ENCODE measurements at places on chromosomes 1 and 21.

GRCh38 chr1:53115403-53116306, 26.8 kb downstream of the SLC1A7 start:
- no peak for DNase-seq
- no peak overlapping the region for H3K4me3 ChIP-seq
- H3K4me1 ChIP-seq: no peaks in the 10 kb centered on the region
- H3K36me3 ChIP-seq: no peaks in the 10 kb centered on the region
- no peak overlapping the region for H3K27ac ChIP-seq
- no peaks in the 10 kb centered on the region for H3K27me3 ChIP-seq

GRCh38 chr1:171794085-171794484, 12.6 kb downstream of the METTL13 start:
- DNase-seq: no peak
- H3K36me3 ChIP-seq: peaks cover 79% of the 10 kb centered on the region
- H3K27me3 ChIP-seq: no peaks in the 10 kb centered on the region
- peaks cover 9% of the 10 kb centered on the region for H3K4me1 ChIP-seq
- no peak overlapping the region for H3K4me3 ChIP-seq

GRCh38 chr1:203103829-203104495, 18.1 kb upstream of the MYOG start:
- no peak overlapping the region for H3K27ac ChIP-seq
- peaks cover 23% of the 10 kb centered on the region for H3K27me3 ChIP-seq
- DNase-seq: no peak
- no peaks in the 10 kb centered on the region for H3K36me3 ChIP-seq

- no peaks in the 10 kb centered on the region for H3K4me1 ChIP-seq
- no peak overlapping the region for H3K27ac ChIP-seq
- H3K36me3 ChIP-seq: no peaks in the 10 kb centered on the region
- DNase-seq: no peak
- no peaks in the 10 kb centered on the region for H3K27me3 ChIP-seq
- H3K4me3 ChIP-seq: no peak overlapping the region
These were observed 78.1 kb downstream of the DHRS3 start for GRCh38 chr1:12539705-12540579.

DNA sequence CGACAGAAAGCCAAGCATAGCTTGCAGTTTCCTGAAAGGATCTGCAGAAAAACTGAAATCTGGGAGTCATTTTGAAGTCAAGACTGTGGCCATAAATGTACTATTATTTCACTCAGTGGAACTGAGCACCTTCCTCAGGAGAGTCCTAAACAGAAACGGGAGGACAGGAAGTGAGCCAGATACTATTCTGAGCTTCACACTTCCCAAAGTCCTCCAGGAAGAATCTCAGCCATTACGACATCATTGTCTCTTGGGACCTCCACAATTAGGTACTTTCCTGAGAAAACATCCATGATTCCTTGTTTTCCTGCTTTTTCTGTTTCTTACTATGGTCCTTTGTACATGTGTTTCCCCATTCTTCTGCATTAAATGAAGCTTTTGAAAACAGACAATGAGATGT, 299.2 kb upstream of the USP25 start:
- no peak for DNase-seq
- no peaks in the 10 kb centered on the region for H3K27me3 ChIP-seq
- H3K27ac ChIP-seq: no peak overlapping the region
- H3K36me3 ChIP-seq: no peaks in the 10 kb centered on the region
- no peak overlapping the region for H3K4me3 ChIP-seq

- no peak for DNase-seq
- H3K4me3 ChIP-seq: no peak overlapping the region
- no peak overlapping the region for H3K27ac ChIP-seq
- H3K27me3 ChIP-seq: no peaks in the 10 kb centered on the region
These were observed 11.6 kb downstream of the EIF4G3 start for GRCh38 chr1:21165076-21165475.
